ENCODE measurements at places on chromosomes 5 and 9. TPM values are rescaled to one million over a fixed set of nuclear protein-coding genes. Genes with fewer than 3 reads are reported as not detected.

Gene SPINK4
- not detected for total RNA-seq

Gene PCA3
- total RNA-seq: not detected

Gene C9orf153
- not detected for total RNA-seq

Gene FGF1
- total RNA-seq: not detected

Gene SH3GL2
- not detected for total RNA-seq

Gene MVB12B
- 1.4 TPM for total RNA-seq

Gene NOP16
- total RNA-seq: 29.3 TPM

Data from activated naive CD4-positive, alpha-beta T cell treated with anti-CD3 and anti-CD28 coated beads, Interleukin-2, amount 10 ng/mL, durations not matched to agents 5 hours and 36 hours (primary cell).